ENCODE measurements at places on chromosomes 7 and 10.

- DNase-seq, result peak; percentile 95
These were observed at the start of gene WDFY4 for GRCh38 chr10:48684792-48685623. Gene WDFY4 (plus strand): TSS chr10:48684873. CDS start chr10:48709733, 24,860 bp downstream.

GRCh38 chr7:71615017-71615416, 483.1 kb downstream of the GALNT17 start:
- no peak for DNase-seq

GRCh38 chr7:26046150-26046549, 105.8 kb upstream of the NFE2L3 start:
- no peak for DNase-seq

- DNase-seq, result no peak
These were observed 16.3 kb upstream of the THSD7A start for GRCh38 chr7:11848251-11848650.

GRCh38 chr7:134705716-134706115, 59.1 kb downstream of the BPGM start:
- DNase-seq, result no peak

DNA sequence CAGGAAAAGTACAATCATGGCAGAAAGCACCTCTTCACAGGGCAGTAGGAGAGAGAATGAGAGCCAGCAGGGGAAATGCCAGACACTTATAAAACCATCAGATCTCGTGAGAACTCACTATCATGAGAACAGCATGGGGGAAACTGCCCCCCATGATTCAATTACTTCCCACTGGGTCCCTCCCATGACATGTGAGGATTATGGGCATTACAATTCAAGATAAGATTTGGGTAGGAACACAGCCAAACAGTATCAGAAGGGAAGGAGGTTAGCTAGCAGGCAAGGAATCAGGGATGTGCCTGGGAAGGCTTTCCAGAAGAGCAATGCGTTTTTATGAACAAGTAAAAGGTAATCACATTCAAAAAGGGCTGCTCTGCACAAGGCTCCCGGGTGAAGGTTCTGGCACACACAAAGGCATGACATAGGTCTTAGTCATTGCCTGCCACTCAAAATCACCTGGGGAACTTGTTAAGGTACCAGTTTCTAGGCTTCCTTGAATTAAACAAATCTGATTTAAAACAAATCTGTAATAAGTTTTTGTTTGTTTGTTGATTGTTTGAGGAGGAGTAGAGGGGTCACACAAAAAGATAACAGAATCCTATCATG, 40.9 kb downstream of the BMPER start:
- no peak for DNase-seq

DNA sequence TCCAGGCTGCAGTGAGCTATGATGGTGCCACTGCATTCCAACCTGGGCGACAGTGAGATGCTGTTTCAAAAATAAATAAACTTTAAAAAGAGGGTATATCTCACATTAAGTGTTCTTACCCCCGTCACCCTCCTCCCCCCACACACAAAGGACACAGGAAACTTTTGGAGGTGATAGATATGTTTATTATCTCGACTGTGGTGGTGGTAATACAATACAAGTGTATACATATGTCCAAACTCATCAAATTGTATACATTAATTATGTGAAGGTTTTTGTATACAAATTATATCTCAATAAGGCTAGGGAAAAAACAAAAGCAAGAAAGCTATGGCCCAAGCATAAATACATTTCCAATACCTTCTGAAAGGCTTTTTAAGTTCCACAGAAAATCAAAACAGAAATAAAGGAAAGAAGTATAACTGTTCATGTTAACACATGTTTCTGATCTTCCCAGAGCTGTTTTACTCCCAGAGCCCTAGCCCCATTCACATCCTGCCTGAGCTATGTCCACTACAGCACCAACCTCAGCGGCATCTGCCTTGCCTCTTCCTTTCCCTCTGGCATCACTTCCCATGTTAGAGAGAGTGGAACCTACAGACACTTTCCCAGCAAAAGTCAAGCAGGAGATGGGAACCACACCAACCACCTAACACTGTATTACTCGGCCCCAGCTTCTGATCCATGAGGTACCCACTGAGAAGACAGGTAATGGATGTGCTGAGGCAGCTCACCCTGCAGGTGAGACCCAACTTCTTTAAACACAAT, 48.1 kb downstream of the SGMS1 start:
- no peak for DNase-seq

GRCh38 chr10:124545351-124546054, 83.9 kb downstream of the LHPP start:
- no peak for DNase-seq

DNA sequence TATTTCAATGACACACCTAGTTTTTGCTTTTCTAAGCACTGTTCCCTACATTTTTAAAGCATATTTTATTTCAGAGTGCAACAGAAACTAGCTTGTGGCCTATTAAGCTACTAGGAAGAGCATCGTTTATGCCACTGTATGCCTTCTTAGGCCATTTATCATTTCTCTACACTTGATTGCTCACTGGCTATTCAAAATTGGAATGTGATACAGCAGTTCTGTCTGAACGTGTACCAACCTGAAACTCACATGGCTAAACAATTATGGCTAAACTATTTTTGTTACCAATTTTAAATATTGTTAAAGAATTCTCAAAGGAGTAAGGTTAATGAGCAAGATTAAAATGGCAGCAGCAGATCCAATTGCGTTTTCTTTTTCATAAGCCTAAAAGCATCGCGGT, 105.2 kb downstream of the GSAP start:
- DNase-seq, result no peak

DNA sequence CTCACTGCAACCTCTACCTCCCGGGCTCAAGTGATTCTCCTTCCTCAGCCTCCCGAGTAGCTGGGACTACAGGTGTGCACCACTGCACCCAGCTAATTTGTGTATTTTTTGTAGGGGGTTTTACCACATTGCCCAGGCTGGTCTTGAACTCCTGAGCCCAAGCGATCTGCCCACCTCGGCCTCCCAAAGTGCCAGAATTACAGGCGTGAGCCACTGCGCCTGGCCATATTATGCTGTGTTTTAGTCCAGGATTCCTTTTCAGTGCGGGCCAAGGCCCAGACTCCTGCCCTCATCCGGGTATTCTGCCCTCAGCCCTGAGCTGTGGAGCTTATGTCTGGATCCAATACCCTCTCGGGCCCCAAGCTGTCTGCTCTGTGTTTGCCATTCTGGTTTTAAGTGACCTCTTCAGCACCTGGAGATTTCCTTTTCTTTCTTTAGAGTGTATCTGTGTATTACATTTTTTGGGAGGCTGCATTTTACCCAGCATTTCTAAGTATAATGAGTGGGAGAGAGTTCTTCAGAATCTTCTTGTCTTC, 114.9 kb downstream of the BUB3 start:
- DNase-seq, result no peak

GRCh38 chr7:486216-486743, 33.4 kb downstream of the PDGFA start:
- DNase-seq, result no peak

GRCh38 chr7:46206476-46207060, 285.5 kb upstream of the IGFBP3 start:
- no peak for DNase-seq

- no peak for DNase-seq
These were observed 31.8 kb upstream of the IL15RA start for GRCh38 chr10:6009150-6009549.

DNA sequence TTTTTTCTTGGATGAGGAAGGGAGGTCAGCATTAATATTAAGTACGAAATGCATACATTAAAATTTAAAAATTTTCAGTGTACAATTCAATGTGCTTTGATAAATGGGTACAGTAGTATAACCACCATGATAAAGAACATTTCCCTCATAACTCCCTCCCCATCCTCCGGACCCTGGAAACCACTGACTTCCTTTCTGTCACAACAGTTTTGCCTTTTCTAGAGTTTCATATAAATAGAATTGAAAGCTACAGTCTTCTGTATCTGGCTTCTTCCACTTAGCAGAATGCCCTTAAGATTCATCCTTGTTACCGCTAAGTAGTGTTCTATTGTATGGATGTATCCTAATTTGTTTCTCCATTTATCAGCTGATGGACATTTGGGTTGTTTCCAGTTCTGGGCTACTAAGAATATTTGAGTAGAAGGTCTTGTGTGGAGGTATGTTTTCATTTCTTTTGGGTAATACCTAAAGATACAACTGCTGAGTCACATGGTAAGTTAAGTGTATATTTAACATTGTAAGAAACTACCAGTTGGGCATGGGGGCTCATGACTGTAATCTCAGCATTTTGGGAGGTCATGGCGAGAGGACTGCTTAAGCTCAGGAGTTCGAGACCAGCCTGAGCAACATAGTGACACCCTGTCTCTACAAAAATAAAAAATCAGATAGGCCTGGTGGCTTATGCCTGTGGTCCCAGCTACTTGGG, 30.8 kb downstream of the ABI1 start:
- DNase-seq, result peak; percentile 75

GRCh38 chr10:84415539-84416244, 87.3 kb downstream of the CCSER2 start:
- DNase-seq, result peak; percentile 21

- no peak for DNase-seq
These were observed 114.7 kb upstream of the FAM171A1 start for GRCh38 chr10:15485684-15486316.

GRCh38 chr7:99019523-99020412, 124.1 kb downstream of the SMURF1 start:
- DNase-seq, result no peak

DNA sequence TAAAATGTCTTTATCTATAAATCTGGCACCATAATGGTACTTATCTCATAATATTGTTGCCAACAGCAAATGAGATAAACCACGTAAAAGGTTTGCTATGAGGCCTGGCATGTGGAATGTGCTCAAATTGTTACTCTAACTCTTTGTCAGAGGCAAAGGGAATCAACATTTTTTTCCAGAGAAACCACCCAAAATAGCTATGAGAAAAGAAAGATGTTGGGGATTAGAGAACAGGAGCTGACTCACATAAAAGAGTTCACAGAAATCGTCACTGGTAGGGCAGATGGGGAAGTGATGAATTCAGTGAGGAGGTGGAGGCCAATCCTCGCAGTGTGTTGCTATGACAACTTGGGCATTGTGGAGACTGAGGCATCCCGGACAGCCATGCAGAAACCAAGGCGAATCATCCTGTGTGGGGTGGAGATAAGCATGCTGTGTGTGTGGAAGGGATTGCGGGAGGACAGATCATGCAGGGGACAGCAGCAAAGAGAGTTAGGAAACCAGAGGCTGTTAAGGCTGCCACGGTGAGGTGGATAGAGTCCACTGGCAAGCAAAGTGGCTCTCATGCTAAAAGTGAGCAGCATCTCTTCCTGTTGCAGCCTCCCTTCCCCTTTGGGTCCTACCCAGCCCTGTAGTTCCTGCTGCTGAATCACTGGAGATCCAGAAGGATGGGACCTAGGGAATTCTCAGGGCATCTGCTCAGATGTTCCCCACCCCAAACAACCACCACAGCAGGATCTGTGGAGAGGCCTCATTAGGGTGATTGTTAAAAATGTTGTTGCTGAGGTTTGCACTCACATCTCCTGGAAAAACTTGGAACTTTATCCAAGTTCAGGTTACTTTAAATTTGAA, 103.9 kb downstream of the CUBN start:
- peak; percentile 83 for DNase-seq

GRCh38 chr10:74683067-74683466, 143.3 kb upstream of the KAT6B start:
- peak; percentile 17 for DNase-seq

DNA sequence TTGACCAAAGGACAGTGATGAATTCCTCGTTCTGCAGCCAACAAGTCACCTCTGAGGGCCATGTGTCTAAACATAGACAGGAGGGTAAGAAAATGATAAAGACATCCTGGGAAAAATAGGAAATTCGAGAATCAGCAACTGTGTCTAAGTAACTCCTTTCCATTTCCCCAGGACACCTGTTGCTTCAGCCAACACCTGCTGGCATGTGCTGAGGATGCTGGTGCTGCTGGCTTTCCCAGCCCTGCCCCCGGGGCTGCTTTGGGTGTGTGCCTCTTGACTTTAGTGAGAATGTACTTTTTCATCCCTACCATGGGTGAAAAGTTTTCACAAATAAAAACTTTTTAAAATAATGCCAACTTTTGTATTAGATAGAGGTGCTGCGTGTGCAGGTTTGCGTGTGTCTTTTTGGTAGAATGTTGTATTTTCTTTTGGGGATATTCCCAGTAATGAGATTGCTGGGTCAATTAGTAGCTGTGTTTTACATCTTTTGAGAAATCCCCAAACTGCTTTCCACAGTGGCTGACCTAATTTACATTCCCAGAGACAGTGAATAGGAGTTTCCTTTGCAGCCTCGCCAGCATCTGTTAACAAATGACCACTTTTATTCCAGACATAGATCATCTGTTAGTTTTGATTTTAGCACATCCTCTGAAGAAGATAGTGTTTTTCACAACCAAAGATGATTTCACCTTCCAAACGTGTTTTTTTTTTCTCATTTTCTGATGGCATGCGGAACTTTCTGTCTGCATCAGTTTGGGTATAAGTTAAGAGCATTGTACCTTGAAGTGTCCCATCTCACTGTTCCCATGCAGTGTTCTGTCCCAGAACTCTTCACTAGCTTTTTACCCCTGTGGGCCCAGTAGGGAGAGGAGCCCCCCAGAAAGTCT, 104.2 kb upstream of the ACBD5 start:
- DNase-seq, result no peak

DNA sequence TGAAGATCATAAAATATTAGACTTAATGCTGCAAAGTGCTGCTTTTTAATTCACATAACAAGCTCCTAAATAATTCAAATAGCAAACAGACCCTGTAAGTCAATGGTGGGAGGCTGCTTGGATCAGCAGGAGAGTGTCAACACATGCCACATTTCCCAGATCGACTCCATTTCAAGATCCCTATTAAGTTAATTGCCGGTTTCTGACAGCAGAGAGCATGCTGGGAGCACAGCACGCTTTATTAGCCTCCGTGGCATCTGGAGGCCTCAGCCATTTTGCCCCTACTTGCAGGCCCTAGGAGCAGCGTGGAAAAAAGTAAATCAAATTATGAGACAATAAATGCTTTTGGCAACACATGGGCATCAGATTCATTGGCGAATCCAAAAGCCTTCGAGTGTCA, 201.0 kb downstream of the EMX2 start:
- no peak for DNase-seq

- DNase-seq, result no peak
These were observed 6.6 kb upstream of the WDR91 start for GRCh38 chr7:135217645-135218509.

GRCh38 chr7:94040254-94040653, 36.1 kb upstream of the BET1 start:
- DNase-seq, result peak; percentile 41
